Panc1 (cell line): ENCODE measurements at places on chromosomes 1 and 21.

- DNase-seq, result no peak
Measured at GRCh38 chr1:233300326-233300725, 4.8 kb upstream of the PCNX2 start.

- no peak for DNase-seq
Measured at GRCh38 chr1:9816199-9816598, 7.6 kb downstream of the CLSTN1 start.

DNA sequence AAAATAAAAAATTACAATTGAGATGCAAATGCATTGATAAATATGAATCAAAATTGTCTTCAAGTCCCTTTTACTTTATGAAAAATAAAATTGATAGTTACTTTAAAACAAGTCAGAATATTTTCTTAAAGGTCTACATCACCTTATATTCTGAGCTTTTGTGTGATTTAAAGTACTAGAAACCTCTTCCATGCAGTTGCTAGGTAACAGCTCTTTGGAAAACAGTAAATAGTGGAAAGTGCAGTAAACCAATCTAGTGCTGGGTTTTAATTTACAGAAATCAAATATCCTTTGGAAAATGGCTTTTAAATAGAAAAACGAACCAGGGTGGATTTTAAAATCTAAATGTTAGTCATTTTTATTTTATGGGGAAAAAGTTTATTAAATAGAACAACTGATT lies 227.9 kb downstream of the KCNT2 start:
- no peak for DNase-seq

DNA sequence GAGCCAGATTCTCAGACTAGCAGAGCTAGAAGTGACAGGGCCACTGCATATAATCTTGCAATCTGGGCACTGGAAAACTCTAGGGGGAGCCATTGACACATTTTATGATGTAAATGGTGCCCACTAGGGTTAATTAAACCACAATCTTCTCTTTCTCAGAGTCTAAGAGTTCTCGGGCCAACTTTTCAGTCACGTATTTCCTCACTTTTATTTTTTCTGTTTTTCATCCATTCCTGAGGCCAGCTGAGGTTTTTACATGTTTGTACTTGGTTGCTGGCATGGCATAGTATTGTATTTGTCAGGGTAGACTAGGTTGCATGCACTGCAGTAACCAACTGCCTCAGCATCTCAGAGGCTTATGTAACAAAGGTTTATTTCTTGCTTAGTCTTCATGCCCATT lies 138.2 kb downstream of the ZNF326 start:
- no peak for DNase-seq

DNA sequence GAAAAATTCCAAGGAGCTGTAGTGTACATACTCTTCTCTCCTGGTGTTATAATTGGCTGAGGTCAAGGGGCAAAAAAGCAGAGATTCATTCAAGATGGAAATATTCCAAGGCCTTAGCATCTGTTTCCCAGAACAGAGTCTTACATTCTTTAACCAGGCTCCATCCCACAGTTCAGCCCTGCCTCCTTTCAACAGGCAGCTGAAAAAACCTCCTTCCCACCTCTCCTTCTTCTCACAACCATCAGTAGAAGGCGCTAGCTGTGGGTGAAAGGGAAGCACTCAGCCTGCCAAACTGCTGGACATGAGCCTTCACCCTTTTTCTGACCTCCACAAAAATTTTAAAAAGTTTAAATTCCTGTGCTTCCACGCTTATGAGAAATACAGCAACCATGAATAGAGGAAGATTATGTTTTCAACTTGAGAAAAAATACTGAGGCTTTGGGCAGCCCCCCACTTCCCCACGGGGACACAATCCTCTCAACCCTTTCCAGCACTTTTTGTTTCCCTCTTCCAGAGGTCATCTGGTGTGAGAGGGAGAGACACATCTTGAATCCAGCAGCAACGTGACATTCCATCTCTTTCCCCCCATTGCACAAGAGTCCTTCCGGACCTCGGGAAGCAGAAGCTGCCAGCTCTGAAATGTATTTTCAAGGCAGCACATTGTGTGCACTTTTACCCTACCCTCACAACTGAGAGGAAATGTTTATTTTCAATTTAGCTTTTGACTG lies 43.2 kb upstream of the FMO2 start:
- DNase-seq, result no peak

DNA sequence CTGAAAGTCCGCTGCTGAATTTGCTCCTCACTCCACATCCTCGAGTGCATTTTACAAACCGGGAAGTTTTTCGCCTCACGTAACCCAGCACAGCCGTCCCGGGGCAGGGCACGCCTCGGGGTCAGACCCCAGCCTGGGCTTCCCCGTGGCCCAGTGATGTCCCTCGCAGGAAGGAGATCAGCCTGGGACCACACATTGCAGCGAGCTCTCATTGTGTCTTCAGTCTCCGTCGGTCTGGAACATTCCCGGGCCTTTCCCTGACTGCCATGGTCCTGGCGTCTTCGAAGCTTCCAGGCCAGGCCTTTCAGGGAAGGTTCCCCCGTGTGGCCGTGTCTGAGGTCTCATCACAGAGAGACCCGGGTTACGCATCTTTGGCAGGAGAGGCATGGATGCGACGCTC lies 43.5 kb downstream of the MORN1 start:
- no peak for DNase-seq

DNA sequence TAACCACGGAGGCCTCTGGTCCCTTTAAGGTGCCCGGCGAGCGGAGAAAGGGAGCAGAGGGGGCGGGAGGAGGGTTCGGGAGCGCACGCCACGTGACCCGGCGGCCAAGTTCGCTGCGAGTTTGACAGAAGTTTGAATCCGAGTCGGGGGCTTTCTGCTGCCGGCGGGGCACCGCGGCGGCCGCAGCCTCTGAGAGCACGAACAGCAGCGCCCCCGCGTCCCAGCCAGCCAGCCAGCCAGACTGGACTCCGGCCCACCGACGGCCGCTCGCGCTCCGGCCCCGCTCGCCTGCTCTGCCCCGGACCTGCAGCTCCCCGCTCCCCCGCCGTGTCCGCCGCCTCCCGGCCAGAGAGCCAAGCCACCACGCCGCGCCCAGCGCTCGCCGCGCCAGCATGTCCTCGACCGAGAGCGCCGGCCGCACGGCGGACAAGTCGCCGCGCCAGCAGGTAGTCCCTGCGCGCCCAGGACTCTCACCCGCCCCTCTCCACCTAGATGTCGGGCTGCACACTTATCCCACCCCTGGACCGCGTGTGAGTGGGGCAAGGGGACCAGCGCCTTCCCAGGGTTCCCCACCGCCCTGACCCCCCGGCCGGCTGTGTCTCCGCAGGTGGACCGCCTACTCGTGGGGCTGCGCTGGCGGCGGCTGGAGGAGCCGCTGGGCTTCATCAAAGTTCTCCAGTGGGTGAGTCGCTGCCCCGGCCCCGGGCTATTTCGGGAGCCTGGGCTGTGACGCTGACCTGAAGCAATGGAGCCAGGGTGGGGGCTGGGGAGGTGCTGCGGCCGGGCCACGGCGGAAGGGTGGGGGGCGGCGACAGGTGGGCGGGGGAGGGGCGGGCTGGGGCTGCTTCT lies at the start of gene SYPL2:
Gene SYPL2 (plus strand): TSS at position 95 of the 849 bp plus-strand sequence. CDS start 298 bp downstream, at position 393.
- DNase-seq, result no peak

GRCh38 chr1:66313429-66313828 lies 220.5 kb upstream of the SGIP1 start:
- no peak for DNase-seq

- DNase-seq, result peak; percentile 45
Measured at GRCh38 chr21:36478207-36478701, 1.7 kb downstream of the CLDN14 start.

DNA sequence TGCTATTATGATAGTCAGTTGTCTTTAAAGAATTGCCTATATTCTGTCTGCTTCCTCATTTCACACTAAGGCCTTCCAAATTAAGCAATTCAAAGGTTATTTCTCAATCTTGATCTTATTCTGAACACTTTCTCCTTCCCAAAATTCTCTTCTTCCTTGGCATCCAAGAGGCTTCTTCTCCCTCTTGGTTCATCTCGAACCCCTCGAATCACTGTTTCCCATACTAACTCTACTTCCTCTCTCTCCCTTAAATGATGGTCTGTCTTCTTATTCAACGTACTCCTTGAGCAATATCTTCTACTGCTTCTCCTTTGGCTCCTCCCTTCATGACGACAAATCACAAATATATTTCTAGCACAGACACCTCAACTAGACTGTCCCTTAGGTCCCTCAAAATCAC lies 4.5 kb downstream of the COPA start:
- DNase-seq, result no peak

- no peak for DNase-seq
Measured at GRCh38 chr1:206658264-206658980, 23.1 kb downstream of the DYRK3 start.

DNA sequence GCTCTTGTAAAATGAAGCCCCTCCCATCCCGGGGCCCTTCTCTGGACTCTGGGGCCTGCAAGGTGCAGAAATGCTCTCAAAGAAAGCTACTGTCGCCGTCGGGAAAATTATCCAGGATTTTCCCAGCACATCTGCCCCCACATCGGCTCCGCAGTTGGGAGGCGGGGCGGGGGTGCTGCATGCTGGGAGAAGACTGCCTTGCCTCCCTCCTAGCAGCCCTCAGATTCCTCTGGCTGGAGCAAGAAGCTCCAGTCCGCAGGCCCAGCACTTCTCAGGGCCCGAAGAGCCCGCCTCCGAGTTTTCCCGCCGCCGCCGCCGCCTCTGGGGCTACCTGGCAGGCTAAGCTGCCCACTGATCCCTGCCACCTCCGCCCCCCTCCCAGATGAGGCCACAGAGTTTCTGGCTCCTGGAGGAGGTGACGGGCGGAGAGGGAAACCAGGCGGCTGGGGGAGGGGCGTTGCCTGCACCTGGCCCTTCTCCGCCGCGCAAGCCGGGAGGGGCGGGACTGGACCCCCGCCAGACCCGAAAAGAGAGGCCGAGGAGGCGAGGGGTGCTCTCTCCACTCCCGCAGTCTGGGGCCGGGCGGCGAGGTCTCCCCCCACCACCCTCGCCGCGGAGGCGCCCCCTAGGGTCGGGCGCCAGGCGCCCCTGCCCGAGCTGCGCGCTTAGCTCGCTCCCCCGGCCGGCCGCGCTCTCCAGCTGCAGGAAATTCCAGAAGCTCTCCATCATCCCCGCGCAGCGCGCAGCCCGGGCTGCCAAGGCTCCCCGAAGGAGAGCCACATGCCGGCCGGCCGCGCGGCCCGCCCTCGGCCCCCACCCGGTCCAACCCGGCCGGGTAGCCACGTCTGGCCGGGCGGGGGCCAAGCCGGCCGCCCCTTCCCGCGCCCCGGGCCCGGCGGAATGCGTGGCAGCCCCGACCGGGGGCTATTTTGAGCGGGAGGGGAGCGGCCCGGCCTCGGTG lies 28.8 kb downstream of the AHDC1 start:
- DNase-seq, result no peak

DNA sequence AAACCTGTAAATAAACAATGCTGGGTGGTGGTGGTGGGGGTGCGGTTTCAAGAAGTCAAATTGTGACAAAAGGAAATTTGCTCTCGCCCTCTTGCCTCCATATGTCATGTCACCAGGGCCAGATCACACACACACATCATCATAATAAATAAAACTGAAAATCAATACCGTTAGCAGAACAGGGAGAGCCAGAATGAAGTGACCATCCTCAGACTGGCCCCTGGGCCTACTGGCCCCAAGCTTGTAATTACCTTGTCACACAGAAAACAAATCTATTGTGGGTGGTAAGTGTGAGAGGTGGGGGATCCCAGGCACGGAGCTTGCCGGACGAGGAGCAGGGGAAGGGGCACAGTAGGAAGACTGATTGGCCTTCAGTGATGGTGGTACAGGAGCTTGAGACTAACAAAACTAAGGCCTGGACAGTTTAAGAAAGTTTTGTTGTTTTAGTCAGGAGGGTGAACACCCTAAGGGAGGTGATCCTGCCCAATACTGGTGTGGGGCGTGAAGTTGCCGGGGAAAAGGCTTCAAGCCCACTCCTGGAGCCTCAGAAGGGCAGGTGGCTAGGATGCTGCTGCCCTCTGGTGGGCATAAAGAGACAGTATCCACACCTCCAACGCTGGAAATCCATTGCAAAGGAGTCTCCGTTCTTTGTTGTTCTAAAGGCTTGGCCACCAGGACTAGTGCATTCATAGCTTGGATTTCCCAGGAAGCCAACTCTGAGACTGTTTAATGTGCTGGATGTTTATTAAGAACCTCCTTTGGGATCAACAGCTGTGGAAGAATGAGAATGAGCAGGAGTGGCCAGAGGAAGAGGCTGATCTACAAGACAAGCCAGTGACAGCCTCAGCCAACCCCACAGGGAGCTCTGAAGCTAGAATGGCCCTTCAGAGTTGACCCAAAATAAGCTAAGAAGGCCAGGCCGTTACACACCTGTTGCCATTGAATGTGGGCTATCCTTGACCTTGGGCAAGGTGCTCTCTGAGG lies 8.1 kb upstream of the C1orf216 start:
- no peak for DNase-seq

GRCh38 chr1:172453153-172453545 lies 9.3 kb upstream of the PIGC start:
- DNase-seq, result no peak

DNA sequence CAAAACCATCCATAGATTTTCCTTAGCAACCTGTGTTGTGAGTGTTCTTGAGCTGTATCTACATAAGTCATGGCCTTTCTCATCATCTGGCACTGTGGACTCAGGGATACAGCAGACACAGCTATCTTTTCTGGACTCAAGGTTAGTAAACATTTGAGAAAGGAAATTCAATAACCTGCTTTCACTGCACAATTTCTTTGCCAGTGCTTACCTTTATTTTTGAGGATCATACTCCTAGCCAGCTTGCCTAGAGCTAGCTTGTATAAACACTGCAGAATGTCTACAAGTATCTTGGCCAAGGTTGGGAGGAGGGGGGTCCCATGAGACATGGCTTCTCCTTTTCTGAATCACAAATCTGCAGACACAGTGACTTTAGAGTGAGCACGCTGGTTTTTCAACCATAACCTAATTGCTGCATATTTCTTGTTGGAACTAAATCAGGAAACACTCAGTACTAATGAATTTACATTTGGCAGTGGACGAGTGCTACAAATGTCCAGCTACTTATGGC lies 27.2 kb downstream of the ADAMTS5 start:
- no peak for DNase-seq

DNA sequence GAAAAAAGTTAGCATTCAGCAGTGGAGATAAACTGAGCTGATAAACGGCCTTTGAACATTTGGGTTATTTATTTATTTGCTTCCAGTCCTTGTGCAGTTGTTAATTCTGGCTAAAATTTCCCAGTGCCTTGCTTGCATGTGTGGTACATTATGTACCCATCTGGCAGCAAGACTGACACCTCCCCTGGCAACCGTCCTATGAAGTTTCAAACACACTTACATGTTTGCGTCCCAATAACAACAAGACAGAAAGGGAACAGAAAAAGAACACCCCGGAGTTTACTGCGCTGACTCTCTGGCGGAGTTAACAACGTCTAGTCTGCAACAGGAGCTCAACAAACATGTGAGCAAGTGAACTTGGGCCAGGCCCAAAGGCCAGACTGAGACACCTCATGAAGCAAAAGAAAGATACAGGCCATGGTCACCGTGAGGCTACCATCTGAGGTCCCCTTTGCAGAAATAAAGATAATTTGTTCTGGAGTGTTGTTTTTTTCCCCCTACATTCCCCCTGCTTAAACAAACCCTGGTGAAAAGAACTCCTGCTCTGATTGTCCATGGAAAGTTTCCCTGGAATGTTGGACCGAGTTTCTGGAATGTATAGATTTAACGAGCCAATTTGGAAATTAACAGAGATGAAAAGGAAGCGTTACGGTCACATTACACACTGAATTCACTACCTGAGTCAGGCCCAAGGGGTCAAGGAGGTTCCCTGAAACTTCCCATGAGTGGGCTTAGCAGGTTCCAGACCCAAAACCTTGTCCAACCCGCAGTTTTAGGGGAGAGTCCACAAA lies 33.4 kb downstream of the TRABD2B start:
- no peak for DNase-seq
